ENCODE measurements at places on chromosomes 1 and 21. TPM values are rescaled to one million over a fixed set of nuclear protein-coding genes. Genes with fewer than 3 reads are reported as not detected.

ITLN2 gene
- total RNA-seq, result not detected

- DNase-seq, result peak; percentile 71
Measured at GRCh38 chr1:97820470-97821188, 100.2 kb downstream of the DPYD start.

- DNase-seq, result no peak
Measured at GRCh38 chr1:243977094-243977493, 74.0 kb upstream of the ZBTB18 start.

IKBKE gene
- total RNA-seq, result 2.3 TPM

HAO2 gene
- not detected for total RNA-seq

BEND5 gene
- total RNA-seq, result 6.2 TPM

TOMM40L gene
- total RNA-seq, result 14.0 TPM

- DNase-seq, result no peak
Measured at GRCh38 chr1:209095627-209096595, 487.6 kb upstream of the CAMK1G start.
